ENCODE measurements at places on chromosomes 12 and 14.

- DNase-seq: no peak
Observed at GRCh38 chr12:11540615-11541310, 108.7 kb upstream of the ETV6 start.

GRCh38 chr12:96354844-96355534 lies 45.2 kb downstream of the CDK17 start:
- no peak for DNase-seq

GRCh38 chr12:120204171-120204570 lies 3.3 kb upstream of the RPLP0 start:
- DNase-seq: no peak

DNA sequence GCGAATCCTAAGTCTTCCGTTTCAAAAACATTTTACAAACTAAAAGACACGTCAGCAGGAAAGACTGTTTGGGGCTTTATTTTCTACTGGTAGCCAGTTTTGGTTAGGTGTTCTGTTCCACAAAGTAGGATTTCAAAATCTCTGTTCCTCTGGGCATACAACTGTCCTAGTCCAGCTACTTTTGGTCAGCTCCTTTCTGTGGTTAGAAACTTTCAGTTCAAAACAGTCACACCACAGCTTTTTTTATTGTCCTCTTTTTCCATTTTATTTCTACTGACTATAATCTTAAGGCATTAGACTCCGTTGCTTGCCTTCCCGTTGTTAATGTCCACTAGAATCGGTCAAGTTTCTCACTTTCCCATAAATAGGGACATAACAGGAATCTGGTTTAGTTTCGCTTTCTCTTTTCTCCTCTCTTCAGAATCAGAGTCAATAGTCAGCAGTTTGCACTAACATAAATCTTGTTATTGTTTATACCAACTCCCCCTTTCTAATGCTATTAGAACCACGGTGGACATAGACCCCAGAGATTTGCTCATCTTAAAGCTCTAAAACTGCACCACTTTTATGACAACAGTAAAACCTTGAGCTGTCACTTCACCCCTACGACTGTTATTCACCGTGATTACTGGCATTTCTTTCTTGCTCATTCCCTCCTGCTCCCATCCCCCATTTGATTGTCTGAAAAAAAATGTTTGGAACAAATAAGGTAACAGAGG lies 41.5 kb upstream of the NPAS3 start:
- DNase-seq: no peak

- peak; percentile 62 for DNase-seq
Observed at GRCh38 chr12:13196130-13196921, at the start of gene EMP1. Gene EMP1 (plus strand): TSS chr12:13196726. CDS start chr12:13211511, 14,785 bp downstream.

- no peak for DNase-seq
Observed at GRCh38 chr12:10211101-10211939, 1.4 kb upstream of the GABARAPL1 start.

GRCh38 chr12:110807640-110808039 lies 39.1 kb upstream of the CCDC63 start:
- no peak for DNase-seq

DNA sequence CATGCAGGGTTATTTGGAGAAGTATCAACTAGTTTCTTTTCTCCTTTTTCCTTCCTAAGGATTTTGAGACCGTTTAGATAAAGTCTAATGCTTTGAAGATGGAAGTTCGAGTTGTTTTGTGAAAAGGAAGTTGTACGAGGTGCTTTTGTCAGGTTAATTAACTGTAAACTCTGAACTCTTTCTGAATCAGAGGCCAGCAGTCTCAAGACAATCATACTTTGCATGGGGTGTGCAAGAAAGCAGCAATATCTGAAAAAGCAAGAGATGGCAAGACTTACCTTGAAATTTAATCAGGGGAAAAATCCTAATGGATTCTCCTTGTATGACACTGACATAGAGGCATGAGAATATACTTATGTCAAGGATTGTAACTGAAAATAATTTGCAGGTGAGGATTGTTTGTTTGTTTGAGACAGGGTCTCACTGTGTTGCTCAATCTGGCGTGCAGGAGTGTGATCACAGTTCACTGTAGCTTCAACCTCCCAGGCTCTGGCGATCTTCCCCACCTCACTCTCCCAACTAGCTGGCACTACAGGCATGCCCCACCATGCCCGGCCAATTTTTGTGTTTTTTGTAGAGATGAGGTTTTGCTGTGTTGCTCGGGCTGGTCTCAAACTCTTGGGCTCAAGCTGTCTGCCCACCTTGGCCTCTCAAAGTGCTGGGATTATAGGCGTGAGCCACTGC lies 170.2 kb upstream of the HMGA2 start:
- DNase-seq: no peak

DNA sequence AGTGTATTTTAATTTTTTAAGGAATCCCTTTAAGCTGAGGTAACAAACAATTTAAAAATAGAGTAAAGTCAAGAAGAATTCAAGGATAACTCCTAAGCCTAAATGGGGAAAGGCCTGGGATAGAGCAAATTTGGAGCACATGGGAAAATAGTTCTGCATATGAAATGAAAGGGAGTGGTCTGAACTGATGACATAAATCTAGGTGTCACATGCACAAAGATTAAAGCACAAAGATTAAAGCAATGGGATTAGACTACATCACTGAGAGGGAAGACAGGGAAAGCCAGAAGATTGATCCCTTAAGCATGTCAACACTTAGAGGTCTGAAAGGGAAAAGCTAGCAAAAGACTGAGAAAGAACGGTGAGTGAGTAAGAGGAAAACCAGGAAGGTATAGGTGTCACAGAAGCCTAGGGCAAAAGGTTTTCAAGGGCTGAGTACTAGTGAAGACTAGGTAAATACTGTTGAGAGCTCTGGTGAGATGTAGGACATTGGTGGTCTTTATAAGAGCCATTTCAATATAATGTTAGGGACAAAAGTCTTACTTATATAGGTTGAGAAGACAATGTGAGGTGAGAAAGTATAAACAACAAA lies 59.6 kb downstream of the SEC23A start:
- no peak for DNase-seq

- no peak for DNase-seq
Observed at GRCh38 chr12:83388551-83388950, 701.8 kb downstream of the TMTC2 start.

DNA sequence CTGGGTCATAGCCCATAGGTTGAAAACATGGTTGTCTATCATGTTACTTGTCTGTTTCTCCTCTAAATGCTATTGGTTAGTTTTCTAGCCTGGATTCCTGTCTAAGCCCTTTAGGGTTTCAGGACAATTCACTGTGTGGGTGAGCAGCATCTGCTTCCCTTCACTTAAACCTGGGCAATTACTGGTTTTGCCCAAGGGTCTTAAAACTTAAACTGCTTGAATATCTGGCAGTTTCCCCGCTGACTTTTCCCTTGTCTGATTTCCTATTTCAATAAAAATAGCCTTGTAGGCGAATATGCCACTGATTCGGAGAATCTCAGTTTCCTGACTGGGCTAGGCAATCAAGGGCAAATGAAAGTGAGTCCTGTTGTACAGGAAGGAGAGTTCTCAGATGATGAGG lies 138.7 kb upstream of the FGD4 start:
- no peak for DNase-seq

- no peak for DNase-seq
Observed at GRCh38 chr14:67996235-67996634, 176.7 kb downstream of the RAD51B start.

- no peak for DNase-seq
Observed at GRCh38 chr14:67641902-67642749, 22.4 kb downstream of the ARG2 start.

DNA sequence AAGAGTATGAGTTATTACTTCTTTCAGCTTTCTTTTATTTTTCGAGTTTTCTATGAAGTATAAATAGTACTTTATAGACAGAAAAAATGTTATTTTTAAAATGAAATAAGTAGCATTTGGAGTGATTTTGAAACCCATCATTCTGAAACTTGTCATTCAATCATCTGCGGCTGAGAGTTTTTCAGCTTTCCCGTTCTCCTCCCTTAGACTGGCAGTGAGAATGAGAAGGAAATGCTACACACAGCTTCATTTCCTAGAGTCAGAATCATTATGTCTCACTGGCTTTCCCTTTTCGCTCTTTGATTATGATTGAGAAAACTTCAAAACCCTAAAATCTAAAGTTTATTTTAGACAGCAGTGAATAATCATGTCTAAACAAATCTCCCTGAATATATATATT lies 33.7 kb upstream of the GNPNAT1 start:
- no peak for DNase-seq
